ENCODE measurements at places on chromosomes 16 and 17. TPM values are rescaled to one million over a fixed set of nuclear protein-coding genes. Genes with fewer than 3 reads are reported as not detected.

ZNF652 gene
- total RNA-seq, result 22.2 TPM

TEKT5 gene
- total RNA-seq, result 0.19 TPM

TMEM114 gene
- not detected for total RNA-seq

TMEM88 gene
- total RNA-seq, result 4.2 TPM

BCL6B gene
- 2.8 TPM for total RNA-seq

MEIOB gene
- total RNA-seq, result not detected

KRTAP1-1 gene
- total RNA-seq, result not detected

HS3ST2 gene
- total RNA-seq, result 0.28 TPM

SPSB3 gene
- total RNA-seq, result 38.0 TPM

BORCS6 gene
- total RNA-seq, result 6.4 TPM

SSTR5 gene
- 0.38 TPM for total RNA-seq

METRNL gene
- total RNA-seq, result 18.2 TPM

SP2 gene
- total RNA-seq, result 6.5 TPM

KRTAP16-1 gene
- not detected for total RNA-seq

NAGS gene
- total RNA-seq, result 1.1 TPM

RAB26 gene
- 25.8 TPM for total RNA-seq

VTN gene
- 9.8 TPM for total RNA-seq

KCNJ18 gene
- total RNA-seq, result not detected

C17orf107 gene
- total RNA-seq, result 3.0 TPM

ABCA6 gene
- 0.85 TPM for total RNA-seq

PRDM7 gene
- total RNA-seq, result not detected

PLCG2 gene
- total RNA-seq, result 3.7 TPM

TBC1D3 gene
- not detected for total RNA-seq

GNAO1 gene
- 1.2 TPM for total RNA-seq

ZNF385C gene
- 1.0 TPM for total RNA-seq

NCBP3 gene
- total RNA-seq, result 13.7 TPM

CACNG3 gene
- total RNA-seq, result not detected

DYNLRB2 gene
- total RNA-seq, result not detected

PIK3R5 gene
- 0.69 TPM for total RNA-seq

SEC14L5 gene
- 0.46 TPM for total RNA-seq

CCNF gene
- total RNA-seq, result 0.69 TPM

FOXK2 gene
- total RNA-seq, result 27.9 TPM

KRT35 gene
- total RNA-seq, result not detected

ENDOV gene
- 15.9 TPM for total RNA-seq

EEF2K gene
- 21.1 TPM for total RNA-seq

SNAI3 gene
- total RNA-seq, result 0.71 TPM

DHRS13 gene
- 4.0 TPM for total RNA-seq

CDH13 gene
- total RNA-seq, result 0.44 TPM

CLEC10A gene
- total RNA-seq, result not detected

CHST4 gene
- 3.0 TPM for total RNA-seq

GRB7 gene
- 25.5 TPM for total RNA-seq

SOX15 gene
- 0.25 TPM for total RNA-seq

KPNB1 gene
- 121 TPM for total RNA-seq

EFCAB5 gene
- 0.09 TPM for total RNA-seq

PRSS27 gene
- 0.22 TPM for total RNA-seq

PRSS36 gene
- 0.14 TPM for total RNA-seq

ZNF18 gene
- total RNA-seq, result 3.2 TPM

MLKL gene
- 11.7 TPM for total RNA-seq

BICDL2 gene
- 65.8 TPM for total RNA-seq

CBX8 gene
- 1.6 TPM for total RNA-seq

HBQ1 gene
- not detected for total RNA-seq

CTNS gene
- total RNA-seq, result 12.9 TPM

MRPL58 gene
- total RNA-seq, result 22.2 TPM

SPHK1 gene
- total RNA-seq, result 10.8 TPM

MAPK7 gene
- total RNA-seq, result 3.4 TPM

HID1 gene
- total RNA-seq, result 76.7 TPM

TMEM238L gene
- not detected for total RNA-seq

ZG16 gene
- 0.06 TPM for total RNA-seq

PNMT gene
- total RNA-seq, result not detected
